ENCODE measurements at places on chromosomes 6 and 20. TPM values are rescaled to one million over a fixed set of nuclear protein-coding genes. Genes with fewer than 3 reads are reported as not detected.

SOBP gene
- total RNA-seq = 1.2 TPM

FAM8A1 gene
- total RNA-seq = 5.2 TPM

NRN1 gene
- total RNA-seq = 0.76 TPM

ZNF311 gene
- 0.30 TPM for total RNA-seq

METTL24 gene
- not detected for total RNA-seq

SYNJ2 gene
- 68.5 TPM for total RNA-seq

LRRC73 gene
- total RNA-seq = 1.3 TPM

WFDC2 gene
- total RNA-seq = 0.15 TPM

SUMO4 gene
- total RNA-seq = not detected

GPR6 gene
- total RNA-seq = not detected

PET117 gene
- 26.5 TPM for total RNA-seq

HSF2 gene
- total RNA-seq = 10.6 TPM

C20orf202 gene
- not detected for total RNA-seq

MEI4 gene
- not detected for total RNA-seq

ENPP5 gene
- total RNA-seq = not detected

CRIP3 gene
- 0.83 TPM for total RNA-seq

LBP gene
- 1.5 TPM for total RNA-seq

SLC22A1 gene
- 1.9 TPM for total RNA-seq

SLC17A1 gene
- not detected for total RNA-seq

BANF2 gene
- not detected for total RNA-seq

ULBP2 gene
- 4.6 TPM for total RNA-seq

ALDH8A1 gene
- 0.18 TPM for total RNA-seq

DEFB124 gene
- total RNA-seq = not detected

PKIB gene
- total RNA-seq = 0.73 TPM

NEDD9 gene
- total RNA-seq = 43.6 TPM

TGM2 gene
- 354 TPM for total RNA-seq

Measured in A549 treated with DMSO at 1 μM for 4 hours (cell line).